ENCODE measurements at places on chromosomes 16 and 17.

DNA sequence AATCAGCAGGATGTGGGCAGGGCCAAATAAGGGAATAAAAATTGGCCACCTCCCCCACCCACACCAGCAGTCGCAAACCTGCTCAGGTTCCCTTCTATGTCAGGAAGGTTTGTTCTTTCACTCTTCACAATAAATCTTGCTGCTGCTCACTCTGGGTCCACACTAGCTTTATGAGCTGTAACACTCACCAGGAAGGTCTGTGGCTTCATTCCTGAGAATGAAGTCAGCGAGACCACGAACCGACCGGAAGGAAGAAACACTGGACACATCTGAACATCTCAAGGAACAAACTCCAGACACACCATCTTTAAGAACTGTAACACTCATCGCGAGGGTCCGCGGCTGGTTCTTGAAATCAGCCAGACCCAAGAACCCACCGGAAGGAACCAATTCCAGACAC lies 115.5 kb upstream of the TBX2 start:
- H3K36me3 ChIP-seq: no peaks in the 10 kb centered on the region
- no peak overlapping the region for H3K4me3 ChIP-seq
- H3K27me3 ChIP-seq: no peaks in the 10 kb centered on the region
- H3K27ac ChIP-seq: no peak overlapping the region
- no peak for DNase-seq

DNA sequence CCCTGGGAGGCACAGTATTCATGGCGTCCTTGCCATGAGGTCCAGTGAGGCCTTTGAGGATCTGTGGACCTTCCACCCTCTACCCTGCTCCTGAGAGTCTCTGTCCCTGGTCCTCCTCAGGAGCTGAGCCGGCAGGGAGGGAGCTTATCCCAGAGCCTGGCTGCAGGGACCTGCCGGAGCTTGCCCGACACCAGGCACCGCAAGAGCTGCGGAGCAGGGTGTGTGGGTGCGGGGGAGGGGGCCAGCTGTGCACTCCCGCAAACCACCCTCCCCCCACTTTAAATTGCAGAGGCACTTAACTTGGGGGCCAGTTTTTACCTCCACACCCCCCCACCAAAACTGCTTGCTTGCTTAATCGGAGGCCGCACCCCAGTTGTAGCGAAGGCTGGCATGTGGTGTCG lies 609 bp upstream of the ZNF750 start:
- no peak overlapping the region for H3K27ac ChIP-seq
- no peaks in the 10 kb centered on the region for H3K36me3 ChIP-seq
- no peak overlapping the region for H3K4me3 ChIP-seq
- DNase-seq: no peak
- peaks cover 7% of the 10 kb centered on the region for H3K4me1 ChIP-seq
- no peaks in the 10 kb centered on the region for H3K27me3 ChIP-seq

- DNase-seq: peak; percentile 47
- peak overlapping the region; percentile 26 for H3K4me3 ChIP-seq
- peaks cover 13% of the 10 kb centered on the region for H3K27me3 ChIP-seq
Observed at GRCh38 chr16:1152123-1152638, 725 bp upstream of the CACNA1H start.

DNA sequence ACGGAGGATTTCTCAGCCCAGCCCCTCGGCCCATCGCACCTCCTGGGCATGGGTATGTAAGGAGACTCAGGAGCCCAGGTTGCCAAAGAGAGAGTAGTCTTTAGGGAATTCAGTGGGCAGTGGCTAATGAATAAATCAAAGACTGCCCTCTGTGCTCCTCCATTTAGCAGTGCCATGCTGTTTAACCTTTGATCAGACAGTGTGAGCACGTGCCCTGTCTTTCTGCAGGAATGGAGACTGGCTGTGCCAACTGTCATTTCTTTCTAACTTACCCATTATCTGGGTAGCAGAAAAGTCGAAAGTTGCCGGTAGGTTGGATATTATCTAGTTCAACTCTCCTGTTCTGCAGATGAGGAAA lies 62.4 kb downstream of the CDRT4 start:
- no peak for DNase-seq
- no peaks in the 10 kb centered on the region for H3K4me1 ChIP-seq
- H3K36me3 ChIP-seq: no peaks in the 10 kb centered on the region
- H3K4me3 ChIP-seq: no peak overlapping the region

DNA sequence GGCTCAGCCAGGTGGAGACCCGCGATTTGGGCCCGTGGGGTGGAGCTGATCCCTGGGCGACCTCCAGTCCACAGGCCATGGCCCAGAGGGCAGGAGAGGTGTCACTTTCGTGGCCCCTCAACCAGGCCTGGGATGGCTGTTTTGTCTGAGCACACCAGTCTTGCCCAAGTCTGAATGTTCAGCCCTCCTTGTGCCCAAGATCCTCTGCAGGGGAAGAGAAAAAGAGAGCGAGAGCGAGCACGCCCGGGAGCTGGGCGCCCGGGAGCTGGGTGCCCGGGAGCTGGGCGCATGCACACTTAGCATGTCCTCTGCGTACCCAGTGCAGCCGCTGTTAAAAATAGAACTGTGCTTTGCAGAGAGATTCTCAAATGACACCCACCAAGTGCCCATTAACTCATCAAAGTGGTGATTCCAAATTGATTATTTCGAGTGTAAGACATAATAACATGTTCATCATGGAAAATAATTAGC lies 403.3 kb upstream of the TNRC6C start:
- H3K27me3 ChIP-seq: no peaks in the 10 kb centered on the region
- no peak overlapping the region for H3K4me3 ChIP-seq
- DNase-seq: no peak
- no peak overlapping the region for H3K27ac ChIP-seq
- H3K36me3 ChIP-seq: no peaks in the 10 kb centered on the region

GRCh38 chr17:44001461-44001920 lies 2.9 kb upstream of the NAGS start:
- peaks cover 9% of the 10 kb centered on the region for H3K4me1 ChIP-seq
- DNase-seq: no peak
- peak overlapping the region; percentile 53 for H3K27ac ChIP-seq
- no peaks in the 10 kb centered on the region for H3K36me3 ChIP-seq
- peaks cover 18% of the 10 kb centered on the region for H3K27me3 ChIP-seq

DNA sequence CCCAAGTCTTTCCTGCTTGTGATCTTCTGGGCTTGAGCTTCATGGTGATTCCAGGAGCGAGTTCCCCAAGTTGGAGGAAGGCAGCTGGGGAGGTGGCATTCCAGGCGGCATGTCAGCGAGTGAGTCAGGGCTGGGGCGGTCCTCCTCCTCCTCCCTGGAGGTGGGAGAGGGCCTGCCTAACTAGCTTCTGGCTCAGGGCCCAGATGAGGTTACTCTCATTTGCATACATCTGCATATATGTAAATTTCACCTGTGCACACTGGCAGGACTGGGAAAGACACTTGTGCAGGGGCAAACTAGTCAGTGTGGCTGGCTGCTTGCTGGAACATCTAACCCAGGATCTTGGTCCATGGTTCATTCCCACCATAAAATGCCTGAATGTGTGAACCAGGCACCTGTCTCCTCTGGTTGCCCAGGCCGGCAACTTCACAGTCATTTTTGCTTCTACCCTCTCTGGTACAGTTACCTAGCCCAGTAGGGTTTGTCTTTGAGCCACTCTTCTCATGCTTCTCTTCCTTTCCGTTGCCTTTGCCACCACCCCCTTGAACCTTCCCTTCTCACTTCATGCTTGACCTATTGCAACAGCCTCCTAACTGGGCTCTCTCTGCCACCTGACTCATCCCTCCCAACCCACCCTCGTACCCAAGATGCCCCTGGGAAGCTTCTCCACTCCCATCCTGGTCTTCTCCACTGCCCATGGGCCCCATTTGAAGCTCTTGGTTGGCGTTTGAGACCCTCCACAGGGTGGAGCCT lies 9.6 kb upstream of the DLX4 start:
- no peaks in the 10 kb centered on the region for H3K36me3 ChIP-seq
- DNase-seq: no peak
- peaks cover 27% of the 10 kb centered on the region for H3K27me3 ChIP-seq

DNA sequence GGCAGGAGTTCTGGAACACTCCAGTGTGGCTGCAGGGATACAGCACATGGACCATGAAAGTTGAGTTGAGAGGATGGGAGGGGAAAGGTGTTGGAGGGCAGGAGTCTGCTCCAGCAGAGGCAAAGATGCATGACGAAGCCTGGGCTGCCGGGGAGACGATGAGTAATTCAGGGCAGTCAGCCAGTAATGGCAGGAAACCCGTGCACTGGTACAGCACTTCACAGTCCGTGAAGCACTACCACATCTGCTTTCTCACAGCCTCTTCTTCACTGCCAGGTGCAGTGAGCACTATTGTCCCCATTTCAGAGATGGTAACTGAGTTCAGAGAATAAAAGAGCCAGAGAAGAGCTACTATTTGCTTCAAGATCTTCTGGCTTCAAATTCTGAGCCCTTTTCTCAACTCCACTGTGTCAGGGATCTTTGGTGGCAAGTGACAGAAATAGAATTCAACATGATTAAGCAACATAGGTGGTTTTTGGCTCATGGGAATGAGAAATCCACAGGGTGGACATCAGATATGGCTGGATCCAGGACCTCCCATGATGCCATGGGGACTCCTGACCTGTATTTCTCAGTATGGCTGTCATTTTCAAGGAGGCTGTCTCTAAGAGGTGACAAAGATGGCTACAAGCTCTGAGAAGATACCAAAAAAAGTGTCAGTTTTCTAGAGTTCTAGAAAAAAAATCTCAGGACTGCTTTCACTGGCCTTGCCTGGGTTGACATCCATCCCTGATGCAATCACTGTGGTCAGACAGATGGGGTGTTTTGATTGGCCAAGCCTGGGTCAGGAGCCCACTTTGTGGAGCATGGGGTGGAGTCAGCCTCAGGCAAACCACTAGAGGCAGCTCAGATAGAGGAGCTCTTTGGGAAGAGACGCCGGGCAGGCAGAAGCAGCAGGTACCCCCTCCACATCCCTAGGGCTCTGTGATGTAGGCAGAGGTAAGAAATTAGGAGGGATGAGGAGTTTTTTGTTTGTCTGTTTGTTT lies 24.7 kb downstream of the IL21R start:
- peak overlapping the region; percentile 92 for H3K27ac ChIP-seq
- peaks cover 84% of the 10 kb centered on the region for H3K4me1 ChIP-seq
- H3K4me3 ChIP-seq: peak overlapping the region; percentile 64
- H3K27me3 ChIP-seq: no peaks in the 10 kb centered on the region
- H3K36me3 ChIP-seq: peaks cover 88% of the 10 kb centered on the region

GRCh38 chr16:18984435-18985005 lies 786 bp downstream of the TMC7 start:
- H3K27me3 ChIP-seq: peaks cover 23% of the 10 kb centered on the region
- no peak overlapping the region for H3K4me3 ChIP-seq
- peaks cover 2% of the 10 kb centered on the region for H3K4me1 ChIP-seq
- no peaks in the 10 kb centered on the region for H3K36me3 ChIP-seq
- H3K27ac ChIP-seq: no peak overlapping the region
- DNase-seq: no peak

GRCh38 chr16:54434859-54435258 lies 148.3 kb upstream of the IRX3 start:
- no peak overlapping the region for H3K27ac ChIP-seq
- no peaks in the 10 kb centered on the region for H3K4me1 ChIP-seq
- no peak for DNase-seq
- H3K4me3 ChIP-seq: no peak overlapping the region

GRCh38 chr16:10114409-10114808 lies 67.8 kb downstream of the GRIN2A start:
- H3K36me3 ChIP-seq: no peaks in the 10 kb centered on the region
- H3K27ac ChIP-seq: no peak overlapping the region
- no peak overlapping the region for H3K4me3 ChIP-seq
- no peak for DNase-seq

DNA sequence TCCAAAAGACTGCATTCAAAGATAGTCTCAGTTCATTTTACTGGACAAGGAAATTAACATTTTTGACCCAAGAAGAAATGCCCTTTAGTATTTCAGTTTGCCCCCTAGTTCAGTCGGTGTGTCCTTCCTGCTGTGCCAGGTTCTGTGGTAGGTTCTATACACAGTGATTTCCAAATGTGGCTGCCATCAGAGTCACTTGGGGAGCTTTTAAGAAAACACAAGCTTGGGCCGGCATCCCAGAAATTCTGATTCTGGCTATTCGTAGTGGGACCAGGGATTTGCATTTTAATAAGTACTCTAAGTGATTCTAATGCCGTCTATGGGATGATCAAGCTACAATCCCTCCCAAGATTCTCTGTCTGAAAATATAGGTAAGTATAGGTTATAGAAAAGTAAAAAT lies 10.2 kb downstream of the RSPRY1 start:
- H3K4me3 ChIP-seq: no peak overlapping the region
- no peak overlapping the region for H3K27ac ChIP-seq
- H3K27me3 ChIP-seq: no peaks in the 10 kb centered on the region
- no peaks in the 10 kb centered on the region for H3K36me3 ChIP-seq

- H3K27me3 ChIP-seq: peaks cover 2% of the 10 kb centered on the region
- H3K27ac ChIP-seq: no peak overlapping the region
- H3K4me3 ChIP-seq: no peak overlapping the region
- DNase-seq: no peak
- no peaks in the 10 kb centered on the region for H3K4me1 ChIP-seq
Observed at GRCh38 chr16:50490828-50491227, 57.4 kb upstream of the NKD1 start.

- H3K4me1 ChIP-seq: peaks cover 86% of the 10 kb centered on the region
- peak overlapping the region; percentile 93 for H3K27ac ChIP-seq
- no peak for DNase-seq
- H3K27me3 ChIP-seq: no peaks in the 10 kb centered on the region
- H3K36me3 ChIP-seq: peaks cover 2% of the 10 kb centered on the region
- H3K4me3 ChIP-seq: no peak overlapping the region
Observed at GRCh38 chr17:17120701-17121100, 78.4 kb downstream of the MPRIP start.

DNA sequence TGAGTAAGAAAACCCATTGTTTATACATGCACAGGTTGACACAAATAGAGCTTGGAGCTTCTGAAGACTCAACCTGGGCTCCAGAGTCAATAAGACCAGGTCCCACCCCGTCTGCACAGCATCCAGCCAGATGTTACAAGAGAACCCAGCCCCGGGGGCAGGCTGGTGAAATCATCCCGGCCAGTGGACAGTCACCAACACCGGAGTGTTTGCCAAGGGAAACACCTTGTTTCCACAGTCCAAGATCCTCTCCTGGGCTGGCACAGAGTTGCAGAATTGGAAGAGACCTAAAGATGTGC lies 90.3 kb downstream of the RAB11FIP4 start:
- no peaks in the 10 kb centered on the region for H3K27me3 ChIP-seq
- no peak overlapping the region for H3K27ac ChIP-seq
- H3K36me3 ChIP-seq: no peaks in the 10 kb centered on the region
- no peak for DNase-seq

- no peak overlapping the region for H3K27ac ChIP-seq
- H3K4me3 ChIP-seq: no peak overlapping the region
- H3K27me3 ChIP-seq: no peaks in the 10 kb centered on the region
- H3K36me3 ChIP-seq: peaks cover 26% of the 10 kb centered on the region
- H3K4me1 ChIP-seq: peaks cover 4% of the 10 kb centered on the region
Observed at GRCh38 chr16:796296-797119, 4.0 kb downstream of the GNG13 start.
